ENCODE measurements at places on chromosomes 7 and 10. TPM values are rescaled to one million over a fixed set of nuclear protein-coding genes. Genes with fewer than 3 reads are reported as not detected.

SPDYE11 gene
- not detected for total RNA-seq

VWDE gene
- 1.7 TPM for total RNA-seq

AKR1B15 gene
- 43.2 TPM for total RNA-seq

USP6NL gene
- 14.6 TPM for total RNA-seq

SMO gene
- total RNA-seq = 15.8 TPM

CTBP2 gene
- total RNA-seq = 99.5 TPM

COG5 gene
- 34.6 TPM for total RNA-seq

BTBD16 gene
- total RNA-seq = 1.2 TPM

NKX6-2 gene
- not detected for total RNA-seq

SEMA3C gene
- 44.1 TPM for total RNA-seq

UPP1 gene
- total RNA-seq = 16.8 TPM

HPSE2 gene
- total RNA-seq = 12.4 TPM

AS3MT gene
- 5.4 TPM for total RNA-seq

ASB10 gene
- not detected for total RNA-seq

DENND2A gene
- total RNA-seq = 14.0 TPM

KEL gene
- 0.17 TPM for total RNA-seq

ELFN1 gene
- 1.4 TPM for total RNA-seq

PLAC9 gene
- 8.5 TPM for total RNA-seq

CBX3 gene
- total RNA-seq = 71.9 TPM

All from mucosa of gallbladder (tissue), 1 donor.